ENCODE measurements at places on chromosomes 13 and 19.
A peak's percentile ranks its signal among the peaks of the same experiment; 100 is the strongest.

DNA sequence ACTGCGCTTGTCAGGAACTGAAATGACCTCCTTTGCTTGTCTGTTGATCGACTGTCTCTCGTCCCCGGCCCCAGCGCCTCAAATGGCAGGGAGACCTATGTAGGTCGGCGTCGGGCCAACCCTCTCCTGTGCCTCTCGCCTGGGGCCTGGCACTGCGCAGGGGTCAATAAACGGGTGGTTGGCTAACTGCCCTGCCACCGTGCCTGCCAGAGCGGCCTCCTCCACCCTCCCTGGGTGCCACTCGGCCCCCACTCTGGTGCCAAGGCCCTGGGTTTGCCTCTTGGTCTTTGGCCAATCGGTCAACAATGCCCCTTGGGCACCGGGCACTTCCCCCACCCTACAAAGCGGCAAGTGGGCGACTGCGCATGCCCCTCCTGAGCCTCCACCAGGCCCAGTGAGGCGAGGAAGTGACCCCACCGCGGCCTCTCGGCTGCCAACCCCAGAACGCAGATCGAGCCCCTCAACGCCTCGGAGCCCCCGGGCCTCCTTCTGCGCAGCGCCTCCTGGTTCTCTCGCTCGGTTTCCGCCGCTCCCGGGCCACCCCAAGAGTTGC lies 1.1 kb downstream of the KEAP1 start:
- peak; percentile 82 for DNase-seq

DNA sequence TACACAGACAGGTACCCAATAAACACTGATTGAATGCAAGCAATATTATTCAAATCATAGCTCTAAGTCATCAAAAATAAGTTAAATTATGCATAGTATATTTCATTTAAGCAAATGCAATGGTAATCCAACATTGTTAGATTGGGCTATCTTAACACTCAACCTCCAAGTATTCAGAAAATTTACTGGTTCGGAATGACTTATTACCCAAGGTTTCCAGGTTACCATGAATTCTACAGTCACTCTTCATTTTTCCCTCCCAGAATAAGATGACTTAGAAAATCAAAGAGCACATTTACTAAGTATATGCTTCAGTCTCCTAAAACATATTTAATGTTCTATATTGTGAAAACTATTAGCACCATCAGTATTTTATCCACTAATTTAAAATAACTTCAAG lies 6.0 kb downstream of the UBL3 start:
- no peak for DNase-seq

DNA sequence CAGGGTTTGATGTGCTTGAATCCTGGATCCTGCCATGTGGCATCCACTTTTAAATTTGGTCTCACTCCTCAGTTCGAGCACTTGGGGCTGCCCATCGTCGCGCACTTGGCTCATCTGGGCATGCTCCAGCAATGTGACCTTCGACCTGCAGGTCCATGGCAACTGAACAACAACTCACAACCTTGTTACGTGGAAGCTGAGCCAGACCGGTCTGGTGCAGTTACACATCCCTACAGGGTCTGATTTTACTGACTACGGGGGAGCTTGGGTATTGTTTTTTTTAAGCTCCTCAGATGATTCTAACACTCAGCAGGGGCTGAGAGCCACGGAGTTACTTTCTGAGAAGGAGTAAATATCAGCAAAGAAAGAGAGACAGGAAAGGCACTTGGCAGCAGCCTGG lies 769.6 kb downstream of the UQCRFS1 start:
- DNase-seq, result no peak

DNA sequence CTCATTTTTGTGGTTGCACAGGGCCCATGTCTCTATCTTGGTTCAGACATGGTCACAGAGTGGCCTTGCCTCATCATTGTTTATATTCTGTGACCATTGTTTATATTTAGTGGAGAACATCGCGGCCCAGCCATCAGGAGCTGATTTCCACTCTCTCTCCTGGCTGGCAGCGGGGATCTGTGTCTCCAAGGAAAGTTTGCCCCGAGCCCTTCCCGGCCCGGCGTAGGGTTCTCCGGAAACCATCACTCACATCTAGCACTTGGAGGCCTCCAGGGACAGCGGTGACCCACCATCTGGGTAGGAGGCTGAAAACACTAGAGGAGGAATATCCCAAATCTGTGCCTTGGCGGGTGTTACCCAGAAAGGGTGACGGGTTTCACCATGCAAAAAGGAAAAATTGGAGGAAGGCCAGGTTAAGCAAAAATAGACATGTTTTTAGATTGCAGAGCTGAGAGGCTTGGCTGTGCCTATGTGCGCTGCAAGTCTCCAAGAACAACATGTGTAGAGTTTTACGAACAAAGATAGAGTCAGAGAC lies 726 bp upstream of the ZNF358 start:
- DNase-seq, result no peak
